ENCODE measurements at places on chromosomes 16 and 17.

DNA sequence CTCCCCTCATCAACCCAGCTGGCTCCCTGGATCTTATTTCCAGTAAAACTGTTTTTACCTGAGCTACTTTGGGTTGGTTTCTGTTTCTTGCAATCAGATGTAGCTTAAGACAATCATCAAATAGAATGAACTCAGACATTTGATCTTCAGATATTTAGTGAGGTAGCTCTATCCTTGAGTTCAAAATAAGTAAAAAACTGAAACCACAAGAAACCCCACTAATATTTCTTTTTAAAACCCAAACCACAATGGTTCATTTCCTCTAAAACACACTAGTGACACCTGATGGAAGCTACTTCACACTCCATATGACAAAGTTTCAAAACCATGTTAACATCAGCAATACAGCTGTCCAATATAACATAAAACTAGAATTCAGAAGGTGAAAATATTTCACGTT, 37.8 kb downstream of the CACNG1 start:
- DNase-seq, result no peak

- no peak for DNase-seq
Observed at GRCh38 chr17:47213540-47213939, 4.4 kb downstream of the MYL4 start.

GRCh38 chr17:60846175-60846574, 168.5 kb downstream of the BCAS3 start:
- no peak for DNase-seq

DNA sequence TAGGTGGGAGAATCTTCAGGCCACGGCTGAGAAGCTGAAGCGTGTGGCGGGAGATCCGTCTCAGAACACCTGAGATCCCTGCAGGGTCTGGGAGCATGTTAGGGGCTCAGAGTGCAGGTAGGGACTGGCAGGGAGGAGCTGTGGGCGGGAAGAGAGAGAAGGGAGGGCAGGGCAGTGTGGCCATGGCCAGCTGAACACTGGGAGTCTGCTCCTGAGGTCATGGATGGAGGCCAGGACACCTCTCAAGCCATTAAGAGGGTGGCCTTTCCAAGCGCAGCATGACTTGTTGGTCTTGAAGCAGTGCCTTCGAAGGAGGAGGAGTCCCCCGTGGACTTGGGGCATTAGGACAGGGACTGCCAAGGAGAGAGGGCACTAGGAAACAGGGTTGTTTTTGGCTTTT, 23.7 kb downstream of the NAA60 start:
- DNase-seq, result no peak

- no peak for DNase-seq
Observed at GRCh38 chr17:82213251-82214011, 789 bp upstream of the CCDC57 start.

DNA sequence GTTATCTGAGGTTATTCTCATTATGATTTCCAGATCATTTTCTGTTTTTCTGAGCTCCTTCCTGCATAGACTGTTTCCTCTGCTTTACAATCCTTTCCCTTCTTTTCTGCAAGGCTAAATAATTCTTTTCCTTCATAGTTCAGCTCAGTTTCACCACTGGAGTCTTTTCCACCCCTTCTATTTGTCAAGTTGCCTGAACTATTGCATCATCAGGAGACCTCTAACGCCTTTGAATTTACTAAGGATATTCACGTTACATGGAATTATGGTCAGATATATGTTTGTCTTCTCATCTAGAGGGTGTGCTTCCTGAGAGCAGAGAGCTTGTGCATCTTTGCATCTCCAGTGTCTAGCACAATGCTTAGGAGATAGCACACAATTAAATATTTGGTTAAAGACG, 140.4 kb upstream of the CA10 start:
- DNase-seq, result no peak

DNA sequence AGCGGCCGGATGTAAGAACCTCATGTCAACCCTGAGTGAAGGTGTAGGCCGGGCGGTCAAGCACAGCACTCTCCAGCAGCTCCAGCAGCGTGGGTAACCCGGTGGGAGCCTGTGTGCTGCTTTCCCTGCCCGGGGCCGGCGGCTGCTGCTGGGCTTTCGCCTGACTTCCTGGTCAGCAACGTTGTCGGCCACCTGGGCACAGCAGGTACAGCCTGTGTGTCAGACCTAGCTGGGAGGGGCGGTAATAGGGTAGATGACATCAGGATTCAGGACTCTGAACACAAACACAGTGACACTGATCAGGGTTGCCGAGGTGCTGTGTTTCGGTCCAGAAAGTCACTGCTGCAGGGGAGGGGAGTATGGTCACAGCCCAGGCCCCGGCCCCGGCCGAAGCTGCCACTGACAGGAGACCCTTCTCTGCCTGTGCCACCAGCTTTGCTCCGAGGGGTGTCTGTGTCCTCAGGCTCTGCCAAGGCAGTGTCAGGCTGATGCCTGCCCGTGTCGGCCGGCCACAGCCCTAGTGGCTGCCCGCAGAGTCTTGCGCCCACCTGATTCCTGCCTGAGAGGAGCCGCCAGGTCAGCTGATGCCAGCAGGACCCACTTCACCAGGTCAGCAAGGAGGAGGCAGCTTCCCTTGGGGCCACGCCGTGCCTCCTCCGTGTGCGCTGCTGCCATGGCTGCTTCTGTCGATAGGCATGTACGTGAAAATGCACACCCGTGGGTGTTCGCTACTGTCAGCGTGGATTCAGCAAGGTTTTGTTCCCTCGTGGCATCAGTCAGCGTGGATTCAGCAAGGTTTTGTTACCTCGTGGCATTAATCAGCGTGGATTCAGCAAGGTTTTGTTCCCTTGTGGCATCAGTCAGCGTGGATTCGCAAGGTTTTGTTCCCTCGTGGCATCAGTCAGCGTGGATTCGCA, 9.2 kb downstream of the RAB40C start:
- DNase-seq, result no peak

DNA sequence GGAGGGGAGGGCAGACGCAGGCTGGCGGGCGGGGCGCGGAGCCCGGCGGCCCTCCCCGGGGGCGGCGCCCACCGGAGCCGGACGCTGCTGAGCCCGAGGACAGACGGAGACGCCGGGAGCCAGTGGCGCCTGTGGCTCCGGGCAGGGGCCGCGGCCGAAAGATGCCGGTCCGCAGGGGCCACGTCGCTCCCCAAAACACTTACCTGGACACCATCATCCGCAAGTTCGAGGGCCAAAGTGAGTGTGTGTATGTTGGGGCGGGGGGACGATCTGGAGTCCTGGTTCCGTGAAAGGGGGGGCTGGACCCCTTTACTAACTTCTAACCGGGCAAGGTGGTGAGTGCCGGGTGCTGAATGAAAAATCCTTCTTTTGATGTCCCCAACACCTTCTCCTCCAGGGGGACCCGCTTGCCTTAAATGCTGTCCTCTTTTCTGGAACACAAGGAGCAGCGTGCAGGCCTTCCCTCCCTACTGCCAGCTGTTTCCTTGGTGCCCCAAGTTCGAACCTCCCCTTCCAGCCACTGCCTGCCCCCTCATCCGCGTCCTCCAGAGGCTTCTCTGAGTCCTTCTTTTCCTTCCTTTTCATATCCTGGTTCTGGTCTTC, at the start of gene KCNH6:
TSS of gene KCNH6 (plus strand) at position 106 of the 603 bp plus-strand sequence. CDS start at position 162, 56 bp downstream.
- no peak for DNase-seq

- no peak for DNase-seq
Observed at GRCh38 chr16:87178977-87179376, 138.2 kb downstream of the C16orf95 start.

GRCh38 chr16:67447508-67448076, 16.7 kb downstream of the HSD11B2 start:
- peak; percentile 53 for DNase-seq
